ENCODE measurements at places on chromosomes 5 and 9.

GRCh38 chr5:102765350-102765749 is 10.2 kb downstream of the PAM start:
- DNase-seq, result no peak

DNA sequence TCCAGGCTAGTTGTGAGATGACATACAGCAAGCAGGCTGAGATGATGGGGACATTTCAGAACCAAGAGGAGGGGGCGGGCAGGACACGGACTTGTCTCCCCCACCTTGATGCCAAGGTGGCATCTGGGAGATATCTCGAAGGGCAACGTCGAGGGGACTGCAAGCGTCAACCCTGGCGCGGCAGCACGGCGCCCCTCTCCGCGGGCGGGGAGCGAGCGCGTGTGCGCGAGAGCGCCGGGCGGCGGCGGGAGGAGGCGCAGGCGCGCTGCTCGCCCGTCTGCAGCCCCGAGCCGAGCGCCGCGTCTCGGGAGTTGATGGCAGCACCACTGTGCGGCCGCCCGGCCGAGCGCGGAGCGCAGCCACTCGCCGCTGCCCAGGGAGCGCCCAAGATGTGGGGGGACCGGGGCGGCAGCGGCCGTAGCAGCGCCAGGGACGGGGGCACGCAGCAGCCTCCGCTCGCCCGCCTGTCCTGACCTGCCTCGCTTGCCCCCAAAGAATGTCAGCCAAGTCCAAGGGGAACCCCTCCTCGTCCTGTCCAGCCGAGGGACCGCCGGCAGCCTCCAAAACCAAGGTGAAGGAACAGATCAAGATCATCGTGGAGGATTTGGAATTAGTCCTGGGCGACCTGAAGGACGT is at the start of gene PRR16:
PRR16 (plus strand) TSS at position 310 of the 636 bp plus-strand sequence.
- DNase-seq, result no peak

- no peak for DNase-seq
These were observed 21.8 kb downstream of the CDKN2A start for GRCh38 chr9:21972361-21972760.

GRCh38 chr5:157978061-157978460 is 119.1 kb upstream of the CLINT1 start:
- DNase-seq, result no peak

DNA sequence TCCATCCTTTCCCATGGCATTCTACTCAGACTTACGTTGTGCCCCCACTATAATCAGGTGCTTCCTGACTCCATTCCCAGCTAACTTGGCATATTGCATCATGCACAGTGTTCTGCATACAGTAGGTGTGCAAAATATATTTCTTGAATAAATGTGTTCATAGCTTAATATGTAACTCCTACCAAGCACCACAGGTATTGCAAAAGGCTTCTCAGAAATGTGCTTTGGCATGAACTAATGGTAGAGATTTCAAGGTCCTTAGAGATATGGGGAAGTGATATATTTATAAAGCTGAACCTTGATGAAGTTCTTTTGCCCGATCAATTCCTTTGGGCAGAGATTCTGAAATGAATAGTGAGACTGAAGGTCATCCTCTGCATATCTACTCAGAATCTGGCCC is 220.4 kb downstream of the KCTD16 start:
- DNase-seq, result no peak

DNA sequence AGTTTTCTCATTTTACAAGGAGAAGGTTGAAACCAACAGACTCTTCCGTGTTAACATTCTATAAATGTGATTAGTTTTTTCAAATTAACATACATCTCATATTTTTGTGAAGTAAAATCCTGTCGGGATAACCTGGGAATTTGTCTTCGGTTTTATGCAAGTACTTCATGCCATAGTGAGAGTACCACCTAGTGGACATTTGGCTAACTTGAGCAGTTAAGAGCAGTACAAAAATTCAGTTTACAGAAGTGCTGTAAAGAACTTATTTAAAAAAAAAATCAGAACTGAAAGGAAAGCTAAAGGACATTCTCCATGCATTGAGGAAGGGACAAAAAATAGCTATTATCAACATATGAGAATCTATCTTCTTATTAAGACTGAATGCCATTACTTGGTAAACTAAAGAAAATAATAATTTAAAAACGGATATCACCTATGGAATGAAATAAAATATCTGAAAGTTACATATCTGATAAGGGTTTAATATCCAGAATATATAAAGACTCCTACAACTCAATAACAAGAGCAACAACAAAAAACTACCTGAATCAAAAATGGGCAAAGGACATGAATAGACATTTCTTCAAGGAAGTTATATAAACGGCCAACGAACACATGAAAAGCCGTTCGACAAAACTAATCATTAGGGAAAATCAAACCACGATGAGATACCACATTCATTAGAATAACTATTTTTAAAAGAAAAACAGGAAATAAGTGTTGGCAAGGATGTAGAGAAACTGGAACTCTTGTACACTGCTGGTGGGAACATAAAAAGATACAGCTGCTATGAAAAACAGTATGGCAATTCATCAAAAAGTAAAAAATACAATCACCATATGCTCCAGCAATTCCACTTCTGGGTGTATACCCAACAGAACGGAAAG is 117.0 kb upstream of the GNA14 start:
- no peak for DNase-seq

- DNase-seq, result peak; percentile 69
These were observed 26.0 kb upstream of the SEMA4D start for GRCh38 chr9:89523948-89524347.

GRCh38 chr9:71819115-71819739 is 50.9 kb upstream of the CEMIP2 start:
- peak; percentile 21 for DNase-seq

DNA sequence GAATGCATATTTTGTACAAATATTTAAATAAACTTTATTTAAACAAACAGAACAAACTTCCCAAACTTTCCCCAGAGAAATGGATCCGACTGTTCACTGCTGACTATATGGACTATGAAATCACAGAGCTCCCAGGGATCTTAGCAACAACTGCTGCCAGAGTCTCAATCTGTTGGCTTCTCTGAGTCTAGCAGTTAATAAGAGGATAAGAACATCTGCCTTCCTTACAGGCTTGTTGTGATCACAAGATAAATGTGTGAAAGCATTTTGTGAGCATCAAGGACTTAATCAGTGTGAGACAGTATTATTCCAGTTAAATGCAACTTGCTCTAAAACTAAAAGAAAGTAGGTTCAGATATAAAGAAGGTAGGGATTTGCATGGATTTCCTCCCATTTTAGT is 31.4 kb upstream of the MYOT start:
- no peak for DNase-seq

GRCh38 chr5:74639807-74640449 is 600 bp downstream of the ENC1 start:
- peak; percentile 50 for DNase-seq

DNA sequence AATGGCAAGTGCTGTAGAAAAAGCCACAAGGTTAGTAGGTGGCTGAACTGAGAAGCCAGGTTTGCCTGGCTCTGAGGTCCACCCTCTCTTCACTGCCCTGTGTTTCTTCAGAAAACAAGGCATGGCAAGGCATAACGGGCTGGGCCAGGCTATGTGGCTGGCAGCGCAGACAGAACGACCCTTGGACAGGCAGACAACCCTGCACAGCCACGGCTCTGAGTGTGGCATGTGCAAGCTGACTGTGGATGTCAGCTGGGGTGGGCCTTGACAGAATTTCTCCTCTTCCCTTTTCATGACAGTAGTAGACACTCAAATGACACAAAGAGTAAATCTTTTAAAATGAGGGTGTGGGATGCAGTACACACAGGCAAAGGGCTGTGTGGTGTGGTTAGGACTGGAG is 81.7 kb downstream of the MACROH2A1 start:
- no peak for DNase-seq

- no peak for DNase-seq
These were observed 29.2 kb upstream of the PANK3 start for GRCh38 chr5:168608386-168608785.

DNA sequence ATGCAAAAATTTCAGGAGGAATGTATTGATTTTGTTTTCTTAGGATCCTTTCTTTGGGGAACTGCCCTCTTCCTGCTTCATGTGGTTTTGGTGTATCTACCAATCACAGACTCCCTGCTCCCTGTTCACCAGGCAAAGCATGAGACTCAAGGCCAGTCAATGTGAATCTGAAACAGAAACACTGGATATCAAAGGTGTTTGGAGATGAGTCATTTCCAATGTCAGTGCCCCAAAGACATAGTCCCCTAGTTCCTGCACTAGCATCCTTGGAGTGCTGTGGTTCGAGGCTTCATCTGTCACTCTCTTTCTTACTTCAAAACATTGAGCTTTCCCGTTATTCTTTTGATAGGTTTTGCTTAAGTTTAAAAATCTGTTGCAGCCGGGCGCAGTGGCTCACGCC is 8.1 kb downstream of the PPP3R2 start:
- DNase-seq, result peak; percentile 81

DNA sequence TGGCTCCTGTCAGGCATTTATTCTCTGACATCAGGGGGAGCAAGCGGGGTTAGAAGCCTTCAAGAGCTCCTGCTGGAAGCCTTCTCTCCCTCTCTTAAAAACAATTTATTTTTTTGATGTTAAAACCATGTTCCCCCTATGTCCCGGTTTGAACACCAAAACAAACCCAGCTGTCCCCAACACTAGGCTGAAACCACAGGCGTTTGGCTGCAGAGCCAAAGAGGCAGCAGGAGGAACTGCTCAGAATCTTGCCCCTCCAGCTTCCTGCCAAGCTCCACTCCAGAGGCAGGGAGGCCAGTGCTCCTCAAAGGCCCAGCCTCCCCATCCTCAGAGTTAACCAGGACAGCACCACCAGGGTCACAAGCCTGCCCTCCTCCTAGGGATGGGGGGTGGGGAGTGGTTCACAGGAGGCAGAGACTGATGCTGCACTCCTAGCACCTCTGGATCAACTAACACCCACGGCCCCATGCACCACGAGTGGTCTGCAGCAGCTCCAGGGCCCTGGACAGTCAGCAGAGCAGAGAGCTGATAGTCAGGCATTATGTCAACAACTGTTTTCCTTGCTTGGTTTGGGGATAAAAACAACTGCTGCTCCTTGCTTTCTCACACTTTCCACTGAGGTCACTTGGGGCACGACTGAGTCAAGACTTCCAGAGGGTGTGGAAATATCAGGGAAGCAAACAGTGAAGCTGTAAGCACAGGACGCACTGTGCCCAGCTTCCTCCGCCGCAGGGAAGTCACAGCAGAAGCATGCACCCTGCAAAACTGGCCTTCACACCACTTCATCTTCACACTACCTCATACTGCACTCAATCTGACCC is 96.5 kb upstream of the ADRA1B start:
- DNase-seq, result no peak

GRCh38 chr5:150317048-150318003 is 14.6 kb upstream of the ARSI start:
- no peak for DNase-seq

- no peak for DNase-seq
These were observed 2.7 kb downstream of the UGT3A1 start for GRCh38 chr5:35988529-35988928.

- no peak for DNase-seq
These were observed 70.4 kb downstream of the SPRY4 start for GRCh38 chr5:142254431-142254830.

Data from activated CD4-positive, alpha-beta T cell treated with anti-CD3 and anti-CD28 coated beads, Interleukin-2, amount 50 U/mL, for 16 hours (primary cell).